G401 (cell line): ENCODE measurements at places on chromosomes 1 and 21. TPM values are rescaled to one million over a fixed set of nuclear protein-coding genes. Genes with fewer than 3 reads are reported as not detected.

DNA sequence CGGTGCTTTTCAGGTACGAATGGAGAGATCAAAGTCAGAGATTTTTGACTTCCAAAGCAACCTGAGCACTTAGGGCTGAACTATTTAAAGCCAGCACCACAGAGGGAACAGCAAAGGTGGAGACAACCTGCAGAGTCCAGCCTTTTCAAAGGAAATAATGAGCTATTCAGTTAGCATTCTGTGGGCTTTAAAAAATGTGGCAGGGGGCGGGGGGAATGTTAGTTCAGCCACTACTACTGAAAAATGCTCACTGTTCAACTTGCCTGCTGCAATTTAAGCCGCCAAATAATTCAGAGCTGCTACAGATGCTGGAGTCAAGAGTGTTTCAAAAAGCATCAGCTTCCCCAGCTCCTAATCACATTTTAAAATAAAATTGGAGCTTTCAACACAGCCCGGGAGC, 473.3 kb upstream of the PLXNA2 start:
- DNase-seq, result no peak

DNA sequence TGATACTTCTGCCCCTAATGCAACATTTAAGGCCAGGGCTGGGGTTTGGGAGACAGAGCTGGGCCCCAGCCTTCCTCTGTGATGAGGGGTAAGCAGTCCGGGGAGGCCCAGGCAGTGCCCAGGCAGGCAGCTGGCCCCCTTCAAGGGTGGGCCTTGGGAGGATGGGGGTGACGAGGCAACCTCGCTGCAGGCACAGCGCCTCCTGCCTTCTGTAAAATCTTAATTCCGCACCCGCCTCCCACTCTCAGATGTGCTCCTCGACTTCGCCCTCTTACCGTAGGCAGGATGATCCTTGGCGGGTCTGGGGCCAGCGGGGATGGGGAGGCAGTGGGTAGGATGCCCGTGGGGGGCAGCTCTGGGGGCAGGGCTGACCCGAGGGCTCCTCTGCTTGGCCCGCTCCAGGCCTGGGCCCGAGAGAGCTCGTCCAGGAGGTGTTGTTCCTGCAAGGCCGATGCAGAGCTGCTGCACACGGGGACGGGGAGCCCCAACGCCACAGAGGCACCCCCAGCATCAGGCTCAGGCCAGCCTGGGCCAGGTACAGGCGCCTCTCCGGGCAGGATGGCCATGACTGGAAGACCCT, 9.1 kb downstream of the C21orf58 start:
- DNase-seq, result no peak

- DNase-seq, result no peak
These were observed 126.9 kb upstream of the DUSP10 start for GRCh38 chr1:221868593-221869303.

GRCh38 chr1:220527279-220527907, 543 bp upstream of the MARK1 start:
- peak; percentile 88 for DNase-seq

GRCh38 chr1:4308806-4309205, 345.6 kb upstream of the AJAP1 start:
- no peak for DNase-seq

DNA sequence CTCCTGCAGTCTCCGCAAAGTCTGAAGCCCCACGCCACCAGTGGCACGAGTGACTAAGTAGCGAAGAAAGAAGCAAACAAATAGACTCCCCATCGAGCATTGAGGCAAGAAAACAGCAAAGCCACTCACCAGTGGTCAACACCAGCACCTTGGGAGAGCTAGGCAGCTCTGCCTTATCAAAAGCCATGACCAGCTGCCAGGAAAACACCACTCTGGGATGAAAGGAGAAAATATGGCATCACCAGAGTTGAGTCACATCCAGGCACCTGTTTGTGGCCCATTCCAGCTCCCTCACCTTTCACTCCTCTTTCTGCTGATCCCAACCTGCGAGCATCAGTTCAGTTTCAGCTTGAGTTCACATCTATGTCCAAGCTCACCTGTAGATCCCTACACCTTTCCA, 17.2 kb downstream of the PDZK1 start:
- DNase-seq, result no peak

- no peak for DNase-seq
These were observed 28.1 kb downstream of the IL6R start for GRCh38 chr1:154433161-154433764.

NBPF6 gene
- total RNA-seq, result not detected in 2 replicates

KDF1 gene
- total RNA-seq, result not detected in 2 replicates

RAB7B gene
- total RNA-seq, result 0.85 TPM in 1 of 2 replicates, not detected in the other
